K562 (cell line): ENCODE measurements at places on chromosomes 16 and 17.

DNA sequence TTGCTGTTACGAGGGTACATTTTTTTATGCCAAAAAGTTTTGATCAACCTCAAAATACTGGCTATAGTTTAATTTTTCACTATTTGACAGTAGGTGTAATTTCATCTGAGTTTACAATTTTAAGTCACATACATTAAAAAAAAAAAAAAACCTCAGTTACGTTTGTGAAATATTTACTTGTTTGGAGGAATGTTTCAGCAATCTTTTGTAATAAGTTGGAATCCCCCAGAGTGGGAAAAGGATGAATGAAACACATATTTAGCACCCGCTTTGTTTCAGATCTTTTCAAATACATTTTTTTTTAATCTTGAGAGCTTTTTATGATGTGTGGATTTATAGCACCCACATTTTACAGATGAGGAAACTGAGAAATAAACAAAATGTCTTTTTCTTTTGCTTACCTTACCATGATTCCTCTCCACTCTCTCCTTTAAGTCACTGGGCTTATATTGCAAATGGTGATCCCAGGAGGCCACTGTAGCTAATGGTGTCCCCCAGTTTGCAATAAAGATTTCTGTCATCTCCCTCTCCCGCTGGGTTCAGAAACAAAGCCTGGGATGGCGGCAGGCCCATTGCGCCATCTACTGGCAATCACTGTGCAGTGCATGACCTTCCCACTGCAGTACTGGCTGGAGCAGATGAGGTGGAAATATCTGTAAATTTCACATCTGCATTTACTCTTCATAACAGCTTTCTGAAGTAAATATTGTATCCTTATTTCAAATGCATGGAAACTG lies 27.7 kb downstream of the TBC1D3B start:
- peak; percentile 86 for DNase-seq

- DNase-seq = no peak
These were observed 590.6 kb downstream of the MAF start for GRCh38 chr16:79009896-79010295.

DNA sequence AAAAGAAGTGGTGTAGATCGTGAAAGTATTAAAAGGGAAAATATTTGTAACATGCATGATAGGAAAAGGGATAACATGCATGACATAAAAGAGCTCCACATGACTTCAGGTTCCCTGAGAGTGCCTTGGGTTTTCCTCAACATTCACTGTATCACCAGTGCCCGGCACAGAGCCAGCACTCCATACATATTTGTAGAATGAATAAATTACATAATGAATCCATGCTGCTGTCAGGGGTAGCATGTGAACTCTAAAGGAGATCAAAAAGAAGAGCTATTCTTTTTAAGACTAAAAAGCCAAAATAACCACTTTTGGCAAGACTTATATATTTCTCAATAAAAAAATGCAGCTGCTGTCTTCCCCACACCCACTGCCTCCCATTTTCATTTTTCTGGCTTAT lies 2.7 kb upstream of the ZNF594 start:
- DNase-seq = no peak

DNA sequence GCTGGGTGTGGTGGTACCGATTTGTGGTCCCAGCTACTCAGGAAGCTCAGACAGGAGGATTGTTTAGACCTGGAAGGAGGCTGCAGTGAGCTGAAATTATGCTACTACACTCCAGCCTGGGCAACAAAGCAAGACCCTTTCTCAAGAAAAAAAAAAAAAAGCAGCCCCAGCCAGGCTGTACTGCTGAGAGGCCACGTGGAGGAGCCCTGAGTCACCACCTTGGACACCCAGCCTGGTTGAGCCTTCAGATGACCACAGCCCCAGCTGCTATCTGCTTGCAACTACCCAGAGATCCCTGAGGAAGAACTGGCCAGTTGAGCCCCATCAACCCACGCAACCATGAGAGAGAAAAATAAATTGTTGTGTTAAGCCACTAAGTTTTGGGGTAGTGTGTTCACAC lies 23.6 kb upstream of the GPRC5C start:
- peak; percentile 66 for DNase-seq

GRCh38 chr17:4901108-4901647 lies 1.7 kb downstream of the CHRNE start:
- DNase-seq = no peak

DNA sequence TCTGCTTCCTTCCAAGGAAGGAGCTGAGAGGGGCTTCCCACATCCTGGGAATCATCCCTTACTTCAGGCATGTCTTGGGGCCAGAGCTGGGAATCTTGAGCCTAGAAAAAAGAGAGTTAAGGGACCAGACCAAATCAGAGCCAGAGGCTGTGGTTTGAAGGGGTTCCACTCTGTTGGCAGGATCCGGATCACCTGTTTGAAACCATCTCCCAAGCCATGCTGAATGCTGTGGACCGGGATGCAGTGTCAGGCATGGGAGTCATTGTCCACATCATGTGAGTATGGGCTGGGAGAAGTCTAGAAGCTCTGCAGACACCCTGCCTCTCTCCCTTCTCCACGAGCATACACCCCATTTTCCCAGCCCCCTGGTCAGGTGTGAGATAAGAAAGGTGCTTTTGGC lies 9.7 kb downstream of the PSMB3 start:
- DNase-seq = no peak

DNA sequence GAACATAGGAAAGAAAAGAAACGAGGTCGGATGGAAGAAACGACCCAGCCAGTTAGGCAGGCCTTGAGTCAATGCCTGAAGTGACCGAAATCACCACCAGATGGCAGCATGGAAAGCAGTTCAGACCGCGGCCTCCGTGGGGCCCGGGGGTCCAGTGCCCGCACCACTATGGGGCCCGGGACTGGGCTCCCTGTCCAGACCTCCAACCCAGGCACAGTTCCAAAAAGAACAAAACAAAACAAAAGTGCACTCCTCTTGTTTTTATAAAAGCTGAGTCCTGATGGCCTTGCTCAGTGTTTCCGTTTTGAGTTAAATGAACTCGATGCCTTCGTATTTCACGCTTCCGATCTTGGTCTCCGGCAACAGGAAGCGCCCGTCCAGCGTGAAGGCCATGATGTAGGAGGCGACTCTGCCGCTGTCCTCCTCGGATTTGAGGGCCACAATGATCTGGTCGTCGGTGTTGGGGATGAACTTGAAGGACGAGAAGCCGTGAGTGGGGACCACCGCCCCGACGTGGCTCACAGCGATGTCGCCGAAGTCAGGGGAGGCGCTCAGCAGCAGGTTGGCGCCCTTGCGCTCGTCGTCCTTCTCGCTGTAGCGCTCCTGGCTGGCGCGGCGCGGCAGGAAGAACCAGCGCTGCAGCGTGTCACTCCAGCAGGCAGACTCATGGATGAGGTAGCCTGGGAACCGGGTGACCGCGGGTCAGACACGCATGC lies 13.7 kb upstream of the LGALS3BP start:
- DNase-seq = peak; percentile 69

DNA sequence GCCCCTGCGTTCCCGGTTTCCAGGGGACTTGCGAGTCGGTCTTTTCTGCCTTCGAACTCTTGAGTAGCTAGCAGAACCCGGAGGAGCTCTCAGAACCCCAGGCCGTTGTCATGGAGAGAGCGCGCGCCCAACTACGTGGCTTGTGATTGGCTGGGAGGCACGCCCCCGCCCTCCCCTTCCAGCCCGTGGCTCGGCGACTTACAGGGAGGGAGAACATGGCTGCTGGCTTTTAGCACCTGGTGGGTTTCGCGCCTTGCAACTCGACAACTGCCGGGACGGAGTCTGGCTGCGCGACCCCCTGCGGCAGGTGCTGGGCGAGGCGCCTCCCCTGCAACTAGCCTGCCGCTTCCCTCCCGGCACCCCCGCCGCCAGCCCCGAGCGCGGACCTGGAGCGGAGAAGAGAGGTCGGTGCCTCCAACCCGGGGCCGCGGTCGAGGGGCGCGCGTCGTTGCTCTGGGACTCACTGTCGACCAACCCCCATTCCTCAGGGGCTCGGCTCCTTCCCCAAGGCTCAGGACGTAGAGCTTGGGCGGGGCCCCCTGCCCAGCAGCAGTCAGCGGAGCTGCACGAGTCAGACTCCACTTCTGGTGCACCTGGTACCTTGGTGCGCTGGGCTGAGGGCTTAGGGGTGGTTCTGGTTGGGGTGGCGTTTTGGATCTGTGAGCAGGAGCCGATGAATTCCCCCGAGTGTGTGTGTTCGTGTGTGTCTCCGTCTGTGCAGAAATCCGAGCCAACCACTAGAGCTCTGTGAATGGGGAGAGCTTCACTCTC lies 9.0 kb upstream of the ZFP90 start:
- DNase-seq = peak; percentile 82

DNA sequence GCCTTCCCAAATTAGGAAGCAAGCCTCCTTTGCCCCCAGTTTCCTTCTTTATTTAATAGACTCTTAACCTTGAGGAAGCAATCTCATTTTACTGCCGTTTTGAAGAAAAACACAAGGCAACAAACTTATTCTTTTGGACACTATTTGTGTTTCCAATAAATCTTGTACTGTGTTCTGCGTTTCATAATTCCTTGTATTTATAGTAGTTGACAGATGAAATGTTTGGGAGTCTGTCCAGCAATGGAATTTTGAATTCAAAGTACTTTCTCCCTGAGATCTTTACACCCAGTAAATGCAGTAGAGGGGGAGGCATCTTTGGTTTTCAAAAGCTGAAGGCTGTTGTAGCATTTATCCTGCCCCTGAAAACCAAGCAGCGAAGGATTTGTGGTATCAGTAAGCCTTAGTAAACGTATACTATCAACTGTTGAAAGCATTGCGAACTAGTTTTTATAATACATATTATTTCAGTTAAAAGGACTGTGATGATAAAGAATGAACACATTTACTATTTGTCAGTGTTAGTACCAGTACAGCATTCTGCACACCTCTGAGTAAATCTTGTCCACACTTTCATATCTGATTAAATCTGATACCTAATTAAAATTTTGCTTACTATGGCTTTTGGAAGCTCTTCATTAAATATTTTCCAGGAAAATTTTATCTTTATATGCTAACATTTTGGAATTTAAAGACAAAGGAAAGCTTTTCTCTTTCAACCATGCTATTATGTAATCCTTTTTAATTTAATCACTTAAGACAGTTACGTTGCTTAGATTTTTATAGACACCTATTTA lies 83.1 kb downstream of the TNRC6C start:
- no peak for DNase-seq

- DNase-seq = no peak
These were observed 222.3 kb downstream of the WWOX start for GRCh38 chr16:78321620-78322360.

- DNase-seq = no peak
These were observed 112.2 kb downstream of the METRNL start for GRCh38 chr17:83191388-83192160.

DNA sequence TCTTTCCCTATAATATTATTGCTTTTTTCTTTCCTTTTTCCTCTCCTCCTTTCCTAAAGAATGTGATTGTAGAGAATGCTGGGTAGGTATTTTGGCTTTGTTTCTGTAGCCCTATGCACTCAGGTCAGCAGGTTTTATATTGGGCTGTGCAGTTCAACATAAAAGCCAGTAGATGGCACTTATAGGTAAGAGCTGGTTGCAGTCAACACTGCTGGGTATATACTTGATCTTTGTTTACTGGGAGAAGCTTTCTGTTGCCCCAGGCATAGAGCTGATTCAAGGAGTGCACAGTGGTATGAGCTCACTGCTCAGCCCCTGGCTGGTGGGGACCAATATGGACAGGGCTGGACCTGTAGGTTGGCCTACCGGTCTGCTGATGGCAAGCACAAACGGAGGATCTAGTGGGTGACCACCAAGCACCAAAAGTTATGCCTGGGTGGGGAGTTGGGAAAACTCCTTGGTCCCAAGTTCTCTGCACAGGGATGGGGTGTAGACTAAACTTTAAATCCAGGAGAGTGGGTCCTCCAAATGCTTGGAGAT lies 378.9 kb downstream of the PMP22 start:
- DNase-seq = peak; percentile 3

GRCh38 chr16:21666772-21667171 lies 3.0 kb downstream of the OTOA start:
- DNase-seq = no peak

GRCh38 chr17:45939395-45939794 lies 45.0 kb downstream of the MAPT start:
- DNase-seq = no peak

DNA sequence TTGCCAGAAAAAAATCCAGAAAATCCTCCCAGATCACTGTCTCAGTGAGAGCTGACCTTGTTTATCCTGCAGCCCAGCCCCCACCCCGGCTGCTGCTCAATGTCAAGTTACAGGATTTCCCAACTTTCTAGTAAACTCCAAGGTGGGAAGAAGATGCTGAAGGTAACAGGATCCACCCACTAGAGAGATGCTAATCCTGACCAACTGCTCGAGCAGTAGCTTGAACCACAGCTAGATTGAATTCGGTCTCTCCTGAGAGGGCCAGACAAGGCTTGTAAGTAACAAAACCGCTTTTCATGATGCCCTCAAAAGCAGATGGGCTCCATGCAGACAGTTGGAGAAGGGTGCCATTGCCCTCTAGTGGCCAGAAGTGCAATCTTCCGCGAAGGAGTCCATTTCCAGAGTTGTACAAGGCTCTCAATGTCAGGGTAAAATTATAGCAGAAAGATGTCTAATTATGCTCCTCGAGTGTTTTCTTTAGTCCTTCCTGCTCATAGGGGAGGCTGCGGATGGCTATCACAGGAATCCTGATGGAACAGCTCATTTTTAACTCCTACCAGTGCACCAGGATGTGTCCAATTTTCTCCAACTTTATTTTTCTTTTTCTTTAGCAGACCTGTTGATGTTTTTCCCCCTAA lies 3.9 kb downstream of the CDH11 start:
- peak; percentile 33 for DNase-seq

GRCh38 chr16:18055411-18055916 lies 281.1 kb downstream of the NPIPA8 start:
- no peak for DNase-seq

DNA sequence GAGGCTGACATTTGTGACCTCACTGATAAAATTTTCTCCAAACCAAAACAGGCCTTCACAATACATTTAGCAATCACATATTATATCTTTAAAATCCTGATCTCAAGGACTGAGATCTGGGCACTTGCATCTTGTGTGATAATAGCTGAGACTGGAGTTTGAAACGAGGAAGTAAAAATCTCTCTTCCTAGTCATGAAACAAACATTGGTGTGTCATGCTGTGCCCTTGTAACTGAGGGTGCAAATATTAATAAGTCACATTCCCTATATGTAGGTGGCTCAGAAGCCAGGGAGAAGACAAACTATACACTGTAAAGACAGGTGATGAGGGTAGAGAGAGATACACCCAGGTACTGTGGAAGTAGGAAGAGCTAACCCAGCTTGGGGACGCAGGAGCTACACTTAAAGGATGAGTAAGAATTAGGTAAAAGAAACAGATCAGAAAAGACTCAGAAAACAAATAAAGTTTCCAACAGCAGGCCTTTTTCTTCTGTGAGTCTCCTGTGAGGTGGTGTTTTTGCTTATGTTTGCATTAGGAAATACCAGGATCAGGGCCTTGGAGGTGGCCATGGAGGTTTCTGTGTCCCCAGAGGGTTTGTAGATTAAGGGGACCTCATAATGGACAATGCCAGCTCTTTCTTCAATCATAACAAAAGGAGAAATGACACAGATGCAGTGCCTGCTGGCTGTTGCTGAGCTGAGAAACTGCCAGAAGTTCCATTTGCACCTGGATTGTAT lies 335.7 kb downstream of the GRIN2A start:
- no peak for DNase-seq

GRCh38 chr17:17698869-17699351 lies 17.7 kb downstream of the RAI1 start:
- DNase-seq = no peak

- peak; percentile 61 for DNase-seq
These were observed 51.8 kb upstream of the JPH3 start for GRCh38 chr16:87550495-87550961.

- peak; percentile 51 for DNase-seq
These were observed 38.0 kb downstream of the SLC5A11 start for GRCh38 chr16:24883714-24884151.
